ENCODE measurements at places on chromosomes 5 and 9.
A peak's percentile ranks its signal among the peaks of the same experiment; 100 is the strongest.

- no peak for DNase-seq
These were observed 27.0 kb downstream of the TTLL11 start for GRCh38 chr9:122065923-122066629.

GRCh38 chr9:97316904-97317303 lies 9.4 kb downstream of the CCDC180 start:
- no peak for DNase-seq

GRCh38 chr5:9373571-9373970 lies 172.3 kb downstream of the SEMA5A start:
- peak; percentile 68 for DNase-seq

DNA sequence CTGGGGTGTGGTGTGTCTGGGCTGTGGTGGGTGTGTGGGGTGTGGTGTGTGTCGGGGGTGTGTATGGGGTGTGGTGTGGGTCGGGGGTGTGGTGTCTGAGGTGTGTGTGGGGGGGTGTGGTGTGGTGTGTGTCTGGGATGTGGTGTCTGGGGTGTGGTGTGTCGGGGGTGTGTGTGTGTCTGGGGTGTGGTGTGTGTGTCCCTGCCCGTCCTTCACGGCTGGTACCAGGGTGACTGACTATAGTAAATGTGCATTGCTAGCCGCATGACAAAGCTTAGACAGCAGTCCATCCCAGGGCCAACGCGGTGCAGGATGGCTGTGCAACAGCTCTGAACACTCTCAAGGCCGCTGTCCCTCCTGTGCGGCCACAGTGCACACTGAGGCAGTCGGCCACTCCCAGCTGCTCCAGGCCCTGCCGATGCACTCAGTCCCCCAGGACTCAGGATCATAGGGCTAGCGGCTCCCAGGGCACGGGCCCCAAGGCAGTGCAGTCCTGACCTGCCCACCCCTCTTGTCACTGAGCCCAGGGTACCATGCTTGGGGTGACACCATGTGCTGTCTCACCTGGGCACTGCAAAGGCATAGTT lies 54.0 kb downstream of the SECISBP2 start:
- DNase-seq, result no peak

DNA sequence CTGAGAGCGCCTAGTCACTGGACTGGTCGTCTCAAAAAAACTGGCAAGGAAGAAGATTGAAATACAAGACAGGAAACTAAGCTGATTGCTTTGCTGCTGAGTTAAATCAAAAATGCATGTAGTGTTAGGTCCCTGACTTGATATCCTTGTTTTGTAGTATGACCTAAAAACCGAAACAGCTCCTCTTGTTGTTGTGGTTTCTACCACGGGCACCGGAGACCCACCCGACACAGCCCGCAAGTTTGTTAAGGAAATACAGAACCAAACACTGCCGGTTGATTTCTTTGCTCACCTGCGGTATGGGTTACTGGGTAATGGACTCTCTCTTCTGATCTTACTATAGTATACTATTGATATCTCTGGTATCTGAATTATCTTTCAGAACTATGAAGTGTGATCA lies 4.3 kb downstream of the MTRR start:
- DNase-seq, result no peak

DNA sequence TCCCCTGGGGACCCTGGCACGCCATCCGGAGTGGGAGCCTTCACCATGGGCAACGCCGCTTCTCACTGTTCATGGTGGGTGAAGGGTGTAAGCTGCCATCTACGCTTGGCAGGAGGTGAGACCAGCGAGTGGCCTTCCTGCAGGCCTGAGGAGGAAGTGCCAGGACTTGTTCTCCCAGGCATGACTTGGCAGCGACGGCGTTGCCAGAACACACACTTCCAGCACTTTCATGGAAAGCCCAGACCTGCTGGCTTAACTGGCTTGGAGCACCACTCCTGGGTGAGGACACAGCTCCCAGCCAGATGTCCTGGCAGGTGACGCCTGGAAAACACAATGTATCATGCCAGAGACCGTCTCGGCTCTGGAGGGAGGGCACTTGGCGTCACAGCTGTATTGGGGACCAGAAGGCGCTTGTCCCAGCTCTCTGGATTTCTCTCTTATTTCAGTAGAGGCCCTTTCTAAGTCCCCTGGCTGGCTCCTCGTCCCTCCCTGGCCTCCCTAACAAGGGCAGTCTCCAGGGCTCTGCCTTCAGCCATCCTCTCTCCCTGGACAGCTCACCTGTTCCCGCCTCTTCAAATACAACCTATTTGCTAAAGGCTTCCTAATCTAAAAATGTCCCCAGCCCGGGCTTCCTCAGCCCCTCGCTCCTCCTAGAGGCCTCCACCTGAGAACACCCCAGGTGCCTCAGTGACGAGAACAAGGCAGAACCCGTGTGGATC lies 188.3 kb downstream of the OLFM1 start:
- no peak for DNase-seq

DNA sequence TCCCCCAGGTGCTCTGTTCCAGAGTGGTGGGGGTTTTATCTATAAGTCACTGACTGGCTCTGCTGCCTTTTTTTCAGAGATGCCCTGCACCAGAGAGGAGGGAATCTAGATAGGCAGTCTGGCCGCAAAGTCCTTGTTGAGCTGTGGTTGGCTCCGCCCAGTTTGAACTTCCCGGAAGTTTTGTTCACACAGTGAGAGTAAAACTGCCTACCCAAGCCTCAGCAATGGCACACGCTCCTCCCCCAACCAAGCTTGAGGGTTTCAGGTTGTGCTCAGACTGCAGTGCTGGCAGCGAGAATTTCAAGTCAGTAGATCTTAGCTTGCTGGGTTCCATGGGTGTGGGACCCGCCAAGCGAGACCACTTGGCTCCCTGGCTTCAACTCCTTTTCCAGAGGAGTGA lies 1428.6 kb downstream of the MAT2B start:
- DNase-seq, result no peak

DNA sequence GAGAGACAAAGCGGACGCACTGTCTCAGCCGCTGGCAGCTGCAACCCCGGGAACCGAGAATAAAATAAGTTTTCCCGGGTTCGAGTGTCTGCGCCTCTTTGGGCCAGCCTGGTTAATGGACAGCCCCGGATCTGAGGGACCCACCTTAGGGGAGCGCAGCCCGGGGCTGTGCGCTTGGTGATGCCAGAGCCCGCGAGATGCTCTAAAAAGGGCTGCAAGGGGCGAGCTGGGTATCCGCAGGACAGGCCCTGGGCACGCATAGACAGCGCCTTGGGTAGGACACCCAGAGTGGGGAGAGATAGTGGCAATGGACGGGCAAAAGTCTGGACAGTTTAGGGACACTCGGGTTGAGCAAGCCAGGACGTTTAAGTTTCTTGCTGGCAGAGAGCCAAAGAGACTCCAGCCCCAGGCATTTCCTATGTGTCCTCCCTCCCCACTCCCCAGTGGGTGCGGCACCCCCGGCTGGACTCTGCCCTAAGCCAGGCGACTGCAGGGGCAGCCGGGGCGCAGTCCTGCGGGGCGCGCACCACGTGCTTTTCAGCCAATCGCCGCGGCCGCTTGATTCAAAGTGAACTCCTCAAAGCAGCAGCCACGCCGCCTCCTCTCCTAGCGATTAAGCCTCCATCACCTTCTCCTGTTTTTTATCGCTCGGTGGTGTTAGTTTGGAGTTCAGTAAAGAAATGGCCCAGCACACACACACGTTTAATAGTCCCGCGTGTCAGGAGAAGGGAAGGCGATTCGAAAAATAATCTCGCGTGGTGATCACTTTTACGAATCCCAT lies 616 bp upstream of the ENC1 start:
- DNase-seq, result peak; percentile 93

GRCh38 chr5:158054223-158055110 lies 195.5 kb upstream of the CLINT1 start:
- DNase-seq, result peak; percentile 57

DNA sequence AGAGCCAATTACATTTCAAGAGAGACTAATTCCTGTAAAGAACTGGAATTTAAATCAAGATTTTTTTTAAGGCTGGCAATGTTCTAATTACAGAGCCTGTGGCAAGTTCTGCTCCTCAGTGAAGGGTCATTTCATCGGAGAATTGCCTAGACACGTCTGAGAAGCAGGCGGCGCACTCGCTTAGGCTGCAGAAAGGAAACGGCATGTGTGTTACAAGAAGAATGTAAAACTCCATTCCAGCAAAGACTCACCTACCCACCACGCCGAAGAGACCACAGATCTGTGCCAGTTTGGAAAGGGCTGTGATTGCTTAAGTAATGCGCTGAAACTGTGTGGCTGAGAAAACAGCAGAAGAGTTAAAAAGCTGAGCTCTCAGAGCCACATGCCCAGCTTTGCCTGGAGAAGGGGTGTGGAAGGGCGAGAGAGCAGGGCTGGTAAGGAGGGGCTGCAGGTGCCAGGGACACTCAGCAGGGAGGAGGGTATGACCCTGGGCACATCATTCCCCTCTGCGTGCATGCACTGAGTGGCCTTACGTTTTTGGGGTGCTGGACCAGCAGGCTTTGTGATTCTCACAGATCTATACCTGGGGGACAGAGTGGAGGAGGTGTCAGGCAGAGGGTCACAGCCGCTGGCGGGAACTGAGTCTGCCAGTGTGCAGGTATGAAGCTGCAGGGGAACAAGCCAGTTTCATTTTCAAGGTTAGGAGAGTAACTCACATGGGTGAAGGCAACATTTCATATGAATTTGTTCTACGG lies 17.8 kb upstream of the SLC25A51 start:
- peak; percentile 89 for DNase-seq

All from astrocyte of the hippocampus (primary cell).